H7 (cell line): ENCODE measurements at places on chromosomes 7 and 10. TPM values are rescaled to one million over a fixed set of nuclear protein-coding genes. Genes with fewer than 3 reads are reported as not detected.
A peak's percentile ranks its signal among the peaks of the same experiment; 100 is the strongest.

DNA sequence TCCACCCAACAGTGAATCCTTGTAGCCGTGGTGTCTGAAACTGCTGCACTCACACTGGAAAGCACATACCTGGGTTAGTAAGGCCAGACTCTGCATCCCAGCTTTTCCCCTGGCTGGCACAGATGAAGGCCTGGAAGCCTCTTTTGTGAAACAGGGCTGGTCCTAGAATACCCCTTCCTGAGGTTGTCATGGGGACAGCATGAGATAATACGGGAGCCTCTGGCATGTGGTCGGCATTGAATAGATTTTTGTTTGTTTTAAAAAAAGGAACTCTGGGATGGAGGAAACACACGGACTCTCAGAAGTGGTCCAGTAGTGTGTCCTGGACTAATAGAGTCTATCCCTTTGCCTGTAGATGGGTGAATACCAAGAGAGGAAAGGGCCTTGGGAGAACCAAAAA is 129.7 kb downstream of the TMEM178B start:
- no peak for DNase-seq

DNA sequence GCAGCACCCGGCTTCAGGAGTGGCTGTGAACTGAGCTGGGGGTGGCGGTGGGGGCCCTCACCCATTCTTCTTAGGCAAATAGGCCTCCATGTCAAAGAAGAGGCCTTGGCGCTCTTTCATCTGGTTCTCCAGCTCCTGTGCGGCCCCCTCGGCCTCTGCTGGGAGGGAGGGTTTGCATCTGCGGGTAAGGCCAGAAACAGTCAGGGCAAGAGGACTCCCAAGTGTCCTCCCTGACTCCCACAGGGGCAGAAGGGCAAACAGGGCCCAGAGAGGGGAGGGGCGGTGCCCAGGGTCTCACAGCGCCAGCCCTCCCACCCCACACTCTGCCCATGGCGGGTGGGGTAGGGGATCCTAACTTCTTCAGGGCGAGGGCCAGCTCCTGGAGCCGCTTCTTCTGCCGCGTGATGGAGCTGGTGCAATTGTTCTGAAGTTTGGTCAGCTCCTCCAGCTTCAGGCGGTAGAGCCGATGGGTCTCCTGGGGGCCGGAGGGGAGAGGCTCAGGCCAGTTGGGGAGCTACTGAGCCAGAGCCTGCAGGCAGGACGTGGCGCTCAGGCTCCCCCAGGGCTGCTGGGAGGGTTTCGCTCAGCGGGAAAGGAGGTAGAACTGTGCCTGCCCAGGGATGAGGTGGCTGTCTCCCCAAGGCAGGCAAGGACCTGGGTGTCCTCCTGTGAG is 2.2 kb downstream of the TMEM120A start:
- peak; percentile 47 for DNase-seq

DNA sequence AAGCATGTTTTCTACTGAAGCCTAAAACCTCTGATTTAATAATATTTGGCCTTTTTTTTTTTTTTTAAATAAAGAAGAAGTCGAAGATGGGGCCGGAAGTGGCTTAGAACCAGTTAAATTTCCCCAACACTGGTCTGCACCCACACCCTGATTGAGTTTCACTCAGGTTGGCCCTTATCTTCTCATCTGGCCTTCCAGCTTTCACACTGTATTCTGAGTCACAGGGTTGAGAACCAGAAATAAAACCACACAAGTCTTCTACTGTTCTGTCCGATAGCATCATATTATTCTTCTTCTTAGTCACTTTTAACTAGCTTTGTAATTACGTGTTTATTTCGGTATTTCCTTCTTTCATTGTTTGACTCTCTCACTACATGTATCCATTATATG is 9.9 kb downstream of the ZNF365 start:
- no peak for DNase-seq

DNA sequence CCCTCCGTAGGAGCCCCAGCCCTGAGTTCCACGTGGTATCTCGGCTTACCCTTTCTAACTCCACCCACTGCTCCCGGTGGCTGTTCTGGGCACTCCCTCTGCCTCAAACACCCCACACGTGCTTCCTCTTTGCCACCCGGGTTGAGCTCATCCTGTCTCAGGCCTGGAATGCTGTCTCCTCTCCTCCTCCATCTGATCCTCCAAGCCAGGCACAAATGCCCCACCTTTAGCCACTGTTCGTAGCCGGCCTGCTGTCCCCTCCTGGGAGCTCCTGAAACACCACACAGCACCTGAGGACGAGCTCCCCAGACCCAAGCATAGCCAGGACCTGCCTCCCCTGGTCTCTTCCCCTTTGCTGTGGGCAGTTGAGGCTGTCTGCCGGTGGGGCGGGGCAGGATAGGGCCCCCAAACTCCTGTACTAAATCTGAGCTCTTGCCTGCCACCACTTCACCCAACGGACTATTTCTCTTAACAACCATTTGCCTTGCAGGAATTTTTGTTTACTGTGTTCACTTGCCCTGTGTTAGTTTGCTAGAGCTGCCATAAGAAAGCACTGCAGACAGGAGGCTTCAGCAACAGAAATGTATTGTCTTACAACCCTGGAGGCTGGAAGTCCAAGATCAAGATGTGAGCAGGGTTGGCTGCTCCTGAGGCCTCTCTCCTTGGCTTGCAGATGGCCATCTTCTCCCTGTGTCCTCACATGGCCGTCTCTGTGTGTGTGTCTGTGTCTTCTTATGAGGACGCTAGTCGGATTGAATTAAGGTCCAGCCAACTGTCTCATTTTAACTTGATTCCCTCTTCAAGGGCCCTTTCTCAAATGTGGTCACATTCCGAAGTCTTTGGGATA is 58.3 kb upstream of the SHH start:
- DNase-seq, result peak; percentile 33

The RADIL gene
- 9.8 and 14.1 TPM in 2 replicates for total RNA-seq
